ENCODE measurements at places on chromosomes 7 and 10.

GRCh38 chr7:138500892-138501291 is 40.8 kb downstream of the TRIM24 start:
- no peak for DNase-seq

- DNase-seq, result no peak
Observed at GRCh38 chr10:74051736-74052342, 53.9 kb downstream of the VCL start.

GRCh38 chr7:153021542-153021941 is 262.0 kb downstream of the ACTR3B start:
- no peak for DNase-seq

GRCh38 chr10:70513848-70514309 is 35.3 kb downstream of the PALD1 start:
- no peak for DNase-seq

DNA sequence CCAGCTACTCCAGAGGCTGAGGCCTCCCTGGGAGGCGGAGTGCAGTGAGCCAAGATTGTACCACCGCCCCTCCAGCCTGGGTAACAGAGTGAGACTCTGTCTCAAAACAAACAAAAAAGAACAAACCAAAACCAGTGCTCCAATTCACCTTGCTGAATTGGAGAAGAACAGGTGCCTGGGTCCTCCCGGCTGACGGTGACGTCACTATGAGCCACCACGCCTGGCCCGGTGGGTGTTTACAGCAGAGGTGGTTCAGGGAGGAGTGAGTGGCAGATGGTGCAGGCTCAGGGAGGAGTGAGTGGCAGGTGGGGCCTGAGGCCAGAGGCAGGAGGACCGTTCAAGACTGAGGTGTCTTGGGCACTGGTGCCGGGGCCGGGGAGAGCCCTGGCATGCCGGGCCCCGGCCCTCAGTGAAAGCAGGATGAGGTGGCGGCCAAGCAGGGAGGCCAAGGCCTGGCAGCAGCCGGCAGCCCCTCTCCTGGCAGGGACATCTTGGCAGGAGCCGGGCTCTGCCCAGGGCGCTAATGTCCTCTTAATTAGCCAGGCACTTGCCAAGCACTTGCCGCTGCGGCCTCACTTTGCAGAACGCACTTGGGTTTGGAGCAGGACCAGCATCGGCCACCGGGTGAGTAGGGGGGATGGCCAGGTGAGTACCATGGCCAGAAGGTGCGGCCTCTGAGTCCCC is 162.8 kb upstream of the TNRC18 start:
- no peak for DNase-seq
